Mesothelial cell of epicardium (in vitro differentiated cells): ENCODE measurements at places on chromosomes 2 and 18. TPM values are rescaled to one million over a fixed set of nuclear protein-coding genes. Genes with fewer than 3 reads are reported as not detected.

Gene CLIP4
- total RNA-seq = 28.7 to 31.7 TPM (median 28.8 TPM) in 3 replicates

Gene GPR55
- not detected in 3 replicates for total RNA-seq

Gene SKA1
- 5.0 to 5.9 TPM (median 5.5 TPM) in 3 replicates for total RNA-seq

Gene RBM44
- 0.60 to 0.72 TPM (median 0.69 TPM) in 3 replicates for total RNA-seq

Gene POTEI
- 7.0 to 7.3 TPM (median 7.1 TPM) in 3 replicates for total RNA-seq

Gene COL4A3
- not detected in 3 replicates for total RNA-seq

Gene CPLX4
- not detected in 3 replicates for total RNA-seq

Gene CDCA7
- 17.6 to 20.2 TPM (median 18.3 TPM) in 3 replicates for total RNA-seq

Gene ABCB11
- 0.02 to 0.18 TPM (median 0.07 TPM) in 3 replicates for total RNA-seq

Gene OBSL1
- 307 to 319 TPM (median 316 TPM) in 3 replicates for total RNA-seq

Gene PAX3
- 0.25 to 0.41 TPM in 2 of 3 replicates, not detected in the other for total RNA-seq

Gene LOXHD1
- total RNA-seq = 0.07 to 0.14 TPM in 2 of 3 replicates, not detected in the other

Gene CPS1
- total RNA-seq = 4.4 to 7.5 TPM (median 6.3 TPM) in 3 replicates

Gene LONRF2
- total RNA-seq = 13.4 to 14.6 TPM (median 13.7 TPM) in 3 replicates

Gene CCDC148
- 2.8 to 3.2 TPM (median 3.1 TPM) in 3 replicates for total RNA-seq
